ENCODE measurements at places on chromosomes 13 and 19.

DNA sequence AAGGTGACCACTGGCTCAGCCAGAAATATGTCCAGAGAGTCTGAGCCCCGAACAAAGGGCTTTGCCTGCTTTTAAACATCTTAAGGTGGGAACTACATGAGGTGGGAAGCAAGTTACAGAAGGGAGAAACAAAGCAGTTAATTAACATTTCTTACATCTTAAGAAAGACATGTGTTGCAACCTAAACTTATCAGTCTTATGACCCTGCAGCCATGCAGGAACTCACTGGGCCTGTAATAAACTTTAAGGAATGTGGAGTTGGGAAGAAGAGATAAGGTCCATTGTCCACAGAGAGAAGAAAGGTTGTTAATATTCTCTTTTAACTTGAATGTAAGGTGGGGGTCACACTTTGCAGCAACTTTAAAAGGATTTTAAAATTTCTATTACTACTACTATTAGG is 46.8 kb upstream of the CYP2A7 start:
- DNase-seq: no peak

GRCh38 chr13:28734906-28735305 is 16.1 kb upstream of the SLC46A3 start:
- DNase-seq: no peak

- no peak for DNase-seq
These were observed 29.2 kb downstream of the CSNK1G2 start for GRCh38 chr19:1970003-1970805.

GRCh38 chr19:50801107-50801506 is 10.9 kb downstream of the ACP4 start:
- no peak for DNase-seq

- DNase-seq: no peak
These were observed 5.5 kb downstream of the MAB21L1 start for GRCh38 chr13:35470671-35471661.

GRCh38 chr19:45253396-45254027 is 2.4 kb downstream of the MARK4 start:
- DNase-seq: no peak

- no peak for DNase-seq
These were observed 127.2 kb upstream of the GJB6 start for GRCh38 chr13:20359335-20359734.

DNA sequence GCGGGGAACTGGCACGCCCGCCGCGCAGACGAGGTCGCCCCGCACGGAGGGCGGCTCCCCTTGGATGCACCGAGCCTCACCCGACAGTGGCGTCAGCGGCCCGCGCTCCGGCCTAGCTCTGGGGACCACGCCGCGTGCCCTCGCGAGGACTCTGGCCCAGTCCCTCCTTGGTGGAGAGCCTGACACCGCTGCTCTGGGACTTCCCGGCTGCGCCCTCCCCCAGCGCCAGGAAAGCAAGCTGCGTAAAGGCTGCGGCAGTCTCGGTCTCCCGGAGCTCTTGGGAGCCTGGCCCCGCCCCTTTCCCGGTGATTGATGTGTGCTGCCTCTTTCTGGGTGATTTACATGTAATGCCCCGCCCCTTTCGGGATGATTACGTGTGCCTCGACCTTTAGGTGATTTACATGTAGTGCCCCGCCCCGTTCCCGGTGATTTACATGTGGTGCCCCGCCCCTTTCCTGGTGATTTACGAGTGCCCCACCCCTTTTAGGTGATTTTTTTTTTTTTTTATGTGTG is at the start of gene LENG9:
TSS of gene LENG9 (minus strand) at position 248 of the 513 bp plus-strand sequence. CDS start 252 bp downstream, outside the sequence.
- DNase-seq: peak; percentile 98

GRCh38 chr13:35884211-35884760 is 246.9 kb downstream of the DCLK1 start:
- DNase-seq: no peak

GRCh38 chr19:45558399-45558878 is 26.2 kb downstream of the OPA3 start:
- no peak for DNase-seq

Data from ureter (tissue), 1 donor.